ENCODE measurements at places on chromosomes 3 and 15. TPM values are rescaled to one million over a fixed set of nuclear protein-coding genes. Genes with fewer than 3 reads are reported as not detected.

DNA sequence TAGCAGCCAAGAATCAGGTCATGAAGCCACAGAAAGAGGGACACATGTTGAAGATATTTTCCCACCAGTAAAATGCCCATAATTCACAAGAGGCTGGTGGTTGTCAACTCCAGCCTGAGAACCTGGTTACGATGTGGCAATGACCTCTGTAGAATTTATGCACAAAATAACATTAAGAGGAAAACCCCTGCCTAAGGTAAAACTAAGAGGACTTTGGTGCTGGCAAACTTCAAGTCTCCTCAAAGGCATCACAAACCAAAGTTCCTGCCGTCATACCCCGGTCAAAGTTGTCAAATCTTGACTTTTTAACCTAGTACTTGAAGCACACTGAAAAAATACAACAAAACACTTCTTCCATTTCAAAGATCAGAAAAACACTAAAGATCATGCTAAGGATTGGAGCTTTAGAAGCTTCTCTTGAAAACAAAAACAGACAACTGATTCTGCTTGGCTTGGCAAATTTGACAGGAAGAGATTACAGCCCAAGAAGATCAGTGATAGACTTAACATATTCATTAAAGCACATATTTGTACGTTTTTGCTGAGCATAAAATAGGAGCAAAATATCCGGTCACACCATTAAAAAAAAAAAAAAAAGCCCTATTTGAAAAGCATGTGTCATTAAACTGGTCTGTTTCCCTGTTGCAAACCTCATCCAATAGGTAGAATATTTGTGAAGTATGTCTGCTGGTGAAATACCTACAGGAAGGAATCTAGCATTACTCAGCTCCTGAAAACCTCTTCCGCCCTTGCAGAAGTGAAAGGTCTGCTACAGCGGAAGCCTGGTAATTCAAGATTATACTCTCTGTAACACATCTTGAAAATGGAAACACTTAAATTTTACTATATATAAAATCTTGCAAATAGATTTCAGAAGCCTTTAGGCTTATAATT is 22.8 kb downstream of the EIF4E3 start:
- no peaks in the 10 kb centered on the region for H3K36me3 ChIP-seq
- no peak overlapping the region for H3K4me3 ChIP-seq
- H3K27me3 ChIP-seq: no peaks in the 10 kb centered on the region
- no peak for DNase-seq

GRCh38 chr3:185283374-185283935 is 29.6 kb upstream of the EHHADH start:
- H3K4me3 ChIP-seq: peak overlapping the region; percentile 70
- H3K4me1 ChIP-seq: no peaks in the 10 kb centered on the region
- peak overlapping the region; percentile 78 for H3K27ac ChIP-seq
- H3K27me3 ChIP-seq: no peaks in the 10 kb centered on the region
- no peak for DNase-seq

- peaks cover 4% of the 10 kb centered on the region for H3K4me1 ChIP-seq
- peak overlapping the region; percentile 88 for H3K27ac ChIP-seq
- peak overlapping the region; percentile 91 for H3K4me3 ChIP-seq
- no peaks in the 10 kb centered on the region for H3K36me3 ChIP-seq
- no peaks in the 10 kb centered on the region for H3K27me3 ChIP-seq
These were observed 551 bp downstream of the PML start for GRCh38 chr15:73994912-73995622.

GRCh38 chr3:112778353-112778948 is 68.2 kb downstream of the CD200R1L start:
- H3K27ac ChIP-seq: no peak overlapping the region
- no peak for DNase-seq
- H3K4me3 ChIP-seq: no peak overlapping the region
- H3K36me3 ChIP-seq: no peaks in the 10 kb centered on the region

- no peaks in the 10 kb centered on the region for H3K4me1 ChIP-seq
- H3K27ac ChIP-seq: no peak overlapping the region
- H3K27me3 ChIP-seq: no peaks in the 10 kb centered on the region
- DNase-seq: no peak
- no peak overlapping the region for H3K4me3 ChIP-seq
These were observed 35.1 kb downstream of the NEDD4 start for GRCh38 chr15:55958349-55958748.

DNA sequence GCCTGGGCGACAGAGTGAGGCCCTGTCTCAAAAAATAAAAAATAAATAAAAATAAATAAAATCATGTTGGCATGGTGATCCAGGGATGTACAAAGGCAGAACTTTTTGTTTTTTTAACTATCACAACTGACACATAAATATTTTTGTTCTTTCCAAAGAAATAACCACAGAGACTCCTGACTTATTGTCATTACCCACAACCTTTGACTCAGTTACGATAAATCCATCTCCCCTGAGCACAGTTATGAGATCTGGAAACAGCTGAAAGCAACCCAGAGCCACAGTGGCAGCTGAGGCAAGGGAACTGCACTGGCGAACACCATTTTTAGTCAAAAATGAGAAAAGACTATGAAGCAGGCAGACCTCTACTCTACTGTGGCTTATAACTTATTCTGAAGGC is 24.0 kb downstream of the OSBPL10 start:
- H3K4me1 ChIP-seq: peaks cover 33% of the 10 kb centered on the region
- no peak overlapping the region for H3K4me3 ChIP-seq
- no peaks in the 10 kb centered on the region for H3K36me3 ChIP-seq
- no peak for DNase-seq

KIF15 gene
- total RNA-seq: 4.1 TPM

GRCh38 chr3:113546414-113546893 is 14.1 kb downstream of the SIDT1 start:
- H3K27me3 ChIP-seq: no peaks in the 10 kb centered on the region
- no peaks in the 10 kb centered on the region for H3K4me1 ChIP-seq
- H3K4me3 ChIP-seq: no peak overlapping the region
- H3K27ac ChIP-seq: no peak overlapping the region
- no peaks in the 10 kb centered on the region for H3K36me3 ChIP-seq

GRCh38 chr3:32354362-32354778 is 37.3 kb upstream of the CMTM7 start:
- peak overlapping the region; percentile 60 for H3K27ac ChIP-seq
- peaks cover 23% of the 10 kb centered on the region for H3K4me1 ChIP-seq
- DNase-seq: peak; percentile 58
- H3K27me3 ChIP-seq: no peaks in the 10 kb centered on the region

CLDN1 gene
- 123 TPM for total RNA-seq

GRCh38 chr3:61574854-61575253 is 13.5 kb downstream of the PTPRG start:
- H3K36me3 ChIP-seq: no peaks in the 10 kb centered on the region
- H3K4me1 ChIP-seq: no peaks in the 10 kb centered on the region
- DNase-seq: no peak
- no peaks in the 10 kb centered on the region for H3K27me3 ChIP-seq
- no peak overlapping the region for H3K27ac ChIP-seq
- H3K4me3 ChIP-seq: no peak overlapping the region

DNA sequence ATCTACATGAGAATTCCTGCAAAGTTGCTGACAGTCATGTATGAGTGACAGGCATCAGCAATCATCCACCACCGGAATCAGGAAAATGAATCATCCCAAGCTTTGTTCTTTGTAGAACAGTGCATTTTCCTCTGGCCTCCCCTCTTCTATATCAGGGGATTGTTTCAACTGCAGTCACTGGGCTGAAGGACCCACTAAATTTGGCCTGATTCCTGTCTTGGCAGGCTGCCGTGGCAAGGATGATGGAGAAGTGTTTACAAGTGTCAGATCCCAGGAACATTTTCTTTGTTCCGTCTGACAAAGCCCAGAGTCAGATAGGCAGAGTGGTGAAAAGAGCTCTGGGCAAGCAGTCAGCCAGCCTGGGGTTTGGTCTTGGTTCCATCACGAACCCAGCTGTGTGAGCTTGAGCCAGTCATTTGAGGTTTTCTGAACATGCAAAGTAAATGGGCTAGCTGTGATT is 175.1 kb upstream of the TSC22D2 start:
- DNase-seq: no peak
- H3K27ac ChIP-seq: no peak overlapping the region
- no peaks in the 10 kb centered on the region for H3K36me3 ChIP-seq
- no peak overlapping the region for H3K4me3 ChIP-seq
- H3K4me1 ChIP-seq: peaks cover 9% of the 10 kb centered on the region

DNA sequence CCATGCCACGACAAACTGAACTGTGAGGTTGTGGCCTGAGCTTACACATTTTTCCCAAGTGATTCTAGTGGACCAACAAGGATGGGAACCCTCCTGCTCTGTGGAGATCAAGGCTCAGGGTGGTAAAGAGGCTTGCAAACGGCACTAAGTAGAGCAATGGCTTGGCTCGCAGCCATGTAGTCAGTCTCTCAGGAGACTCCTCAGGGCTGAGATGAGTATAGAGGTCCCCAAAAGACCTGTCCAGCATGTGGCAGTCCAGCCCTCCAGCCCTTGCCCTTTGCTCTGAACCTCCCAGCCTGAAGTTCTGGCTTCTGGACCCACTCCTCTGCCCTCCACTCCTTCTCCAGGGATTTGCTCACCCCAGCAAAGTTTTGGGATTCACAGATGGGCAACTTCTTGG is 8.3 kb upstream of the CAMP start:
- no peak overlapping the region for H3K27ac ChIP-seq
- no peaks in the 10 kb centered on the region for H3K36me3 ChIP-seq
- H3K27me3 ChIP-seq: no peaks in the 10 kb centered on the region
- no peak overlapping the region for H3K4me3 ChIP-seq

GRCh38 chr3:18780959-18781358 is 355.8 kb upstream of the SATB1 start:
- no peaks in the 10 kb centered on the region for H3K4me1 ChIP-seq
- no peak for DNase-seq
- H3K27me3 ChIP-seq: no peaks in the 10 kb centered on the region
- no peak overlapping the region for H3K27ac ChIP-seq

ZDHHC23 gene
- 8.5 TPM for total RNA-seq

- no peaks in the 10 kb centered on the region for H3K36me3 ChIP-seq
- H3K4me1 ChIP-seq: no peaks in the 10 kb centered on the region
- H3K27me3 ChIP-seq: no peaks in the 10 kb centered on the region
- H3K27ac ChIP-seq: no peak overlapping the region
These were observed 239.9 kb upstream of the TBC1D5 start for GRCh38 chr3:17982211-17982880.

DNA sequence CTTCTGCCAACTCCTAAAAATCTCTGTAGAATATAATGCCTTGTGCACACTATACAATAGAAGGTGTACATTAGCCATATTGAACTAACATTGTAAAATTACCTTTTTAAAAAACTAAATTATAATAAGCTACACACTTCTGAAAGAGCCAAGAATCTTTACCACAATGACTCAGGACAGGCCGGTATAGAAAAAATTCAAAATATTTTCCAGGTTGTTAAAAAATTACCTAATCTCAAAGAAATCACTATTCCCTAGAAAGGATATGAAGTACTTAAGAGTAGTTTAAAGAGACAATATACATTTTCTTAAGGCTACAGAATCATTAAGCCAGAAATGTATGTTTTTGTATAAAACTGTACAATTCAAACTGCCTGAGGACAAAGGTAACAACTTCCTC is 48.5 kb downstream of the TJP1 start:
- H3K4me3 ChIP-seq: no peak overlapping the region
- peaks cover 3% of the 10 kb centered on the region for H3K4me1 ChIP-seq
- H3K27ac ChIP-seq: no peak overlapping the region
- no peaks in the 10 kb centered on the region for H3K27me3 ChIP-seq

DNA sequence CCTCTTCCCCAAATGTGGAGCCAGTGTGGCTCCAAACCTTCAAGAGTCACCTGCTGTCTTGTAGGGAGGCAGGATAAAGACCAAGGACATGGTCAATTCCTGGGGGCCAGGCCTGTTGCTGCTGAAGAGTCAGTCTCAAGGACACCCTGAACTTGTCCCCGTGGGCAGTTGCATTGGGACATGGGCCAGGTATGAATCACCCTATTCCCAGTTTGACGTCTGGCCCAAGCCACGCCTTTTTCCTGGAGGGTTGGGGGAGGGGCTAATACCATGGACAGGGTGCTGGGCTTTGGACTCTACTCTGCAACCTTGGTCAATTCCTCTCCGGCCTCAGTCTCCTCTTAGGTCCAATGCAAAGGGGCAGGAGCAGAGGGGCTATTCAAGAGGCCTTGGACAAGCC is 10.4 kb downstream of the ATP2B2 start:
- H3K27ac ChIP-seq: no peak overlapping the region
- H3K27me3 ChIP-seq: no peaks in the 10 kb centered on the region
- no peaks in the 10 kb centered on the region for H3K4me1 ChIP-seq
- H3K36me3 ChIP-seq: no peaks in the 10 kb centered on the region

- H3K4me3 ChIP-seq: no peak overlapping the region
- no peaks in the 10 kb centered on the region for H3K27me3 ChIP-seq
- no peaks in the 10 kb centered on the region for H3K36me3 ChIP-seq
- no peaks in the 10 kb centered on the region for H3K4me1 ChIP-seq
These were observed 15.4 kb upstream of the RPL24 start for GRCh38 chr3:101701696-101702634.

SEC22C gene
- total RNA-seq: 44.1 TPM

RHOV gene
- 1.2 TPM for total RNA-seq

DNA sequence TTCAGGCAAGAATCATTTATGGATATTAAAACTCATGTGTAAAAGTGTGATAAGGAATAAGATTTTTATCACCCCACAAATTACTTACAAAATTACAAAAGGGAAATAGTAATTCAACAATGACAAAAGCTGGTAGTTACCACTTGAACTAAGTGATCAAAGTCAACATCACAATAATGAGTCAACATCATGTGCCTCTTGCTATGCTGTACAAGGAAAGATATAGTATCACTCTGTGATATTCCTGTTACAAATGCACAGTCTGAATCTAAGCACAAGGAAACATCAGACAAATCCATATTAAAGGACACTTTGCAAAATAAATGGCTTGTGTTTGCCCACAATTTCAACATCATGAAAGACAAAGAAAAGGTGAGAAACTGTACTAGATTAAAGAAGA is 90.5 kb upstream of the PLCL2 start:
- no peak overlapping the region for H3K4me3 ChIP-seq
- no peak for DNase-seq
- peaks cover 5% of the 10 kb centered on the region for H3K4me1 ChIP-seq
- no peak overlapping the region for H3K27ac ChIP-seq
- H3K27me3 ChIP-seq: no peaks in the 10 kb centered on the region
- H3K36me3 ChIP-seq: no peaks in the 10 kb centered on the region

DNA sequence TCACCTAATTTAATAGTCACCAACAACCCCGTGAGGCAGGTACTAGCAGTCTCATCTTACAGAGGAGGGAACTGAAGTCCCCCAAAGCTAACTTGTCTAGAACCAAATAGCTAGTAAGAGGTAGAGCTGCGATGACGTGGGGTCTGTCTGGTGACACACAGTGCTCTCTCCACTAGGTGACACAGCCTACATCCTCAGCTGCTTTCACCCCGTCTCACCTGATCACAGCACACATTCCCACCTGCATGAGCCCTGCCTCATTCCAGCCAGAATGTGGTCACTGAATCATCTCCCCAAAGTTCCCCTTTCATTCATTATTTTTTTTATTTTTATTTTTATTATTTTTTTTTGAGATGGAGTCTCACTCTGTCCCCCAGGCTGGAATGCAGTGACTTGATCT is 21.3 kb upstream of the MAGEF1 start:
- no peak for DNase-seq
- H3K27ac ChIP-seq: no peak overlapping the region
- no peaks in the 10 kb centered on the region for H3K36me3 ChIP-seq
- no peak overlapping the region for H3K4me3 ChIP-seq
- H3K4me1 ChIP-seq: peaks cover 7% of the 10 kb centered on the region

DNA sequence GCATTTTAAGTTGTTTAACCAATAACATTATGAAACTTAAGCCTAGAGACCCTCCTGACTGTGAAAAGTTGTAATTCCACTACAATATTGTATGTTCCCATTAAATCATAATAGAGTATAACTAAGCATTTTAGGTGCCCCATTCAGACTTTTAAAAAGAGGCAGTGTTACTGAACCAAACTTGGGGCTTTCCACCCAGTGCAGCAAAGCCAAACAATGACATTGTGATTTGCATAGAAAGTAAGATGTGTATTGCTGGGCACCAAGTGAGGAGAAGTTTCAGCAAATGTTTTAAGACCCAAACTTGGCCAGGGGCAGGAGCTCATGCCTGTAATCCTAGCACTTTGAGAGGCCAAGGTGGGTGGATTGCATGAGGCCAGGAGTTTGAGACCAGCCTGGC is 706.2 kb downstream of the GRM7 start:
- H3K27me3 ChIP-seq: no peaks in the 10 kb centered on the region
- no peaks in the 10 kb centered on the region for H3K4me1 ChIP-seq
- H3K27ac ChIP-seq: no peak overlapping the region
